ENCODE measurements at places on chromosomes 4 and X.

DNA sequence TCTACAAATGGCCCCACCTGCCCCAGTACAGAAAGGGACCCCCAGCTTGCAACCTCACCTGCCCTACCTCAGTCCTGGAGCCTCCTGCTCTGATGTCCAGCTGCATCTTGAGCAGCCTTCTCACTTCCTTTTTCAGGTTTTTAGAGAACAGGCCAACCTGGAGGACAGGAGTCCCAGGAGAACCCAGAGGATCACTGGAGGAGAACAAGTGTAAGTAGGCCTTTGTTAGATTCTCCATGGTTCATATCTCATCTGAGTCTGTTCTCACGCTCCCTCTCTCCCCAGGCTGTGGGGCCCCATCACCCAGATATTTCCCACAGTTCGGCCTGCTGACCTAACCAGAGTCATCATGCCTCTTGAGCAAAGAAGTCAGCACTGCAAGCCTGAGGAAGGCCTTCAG, 3.6 kb downstream of the MAGEA11 start:
- DNase-seq = no peak

GRCh38 chr4:15066140-15066539, 63.9 kb downstream of the CPEB2 start:
- DNase-seq = no peak

- no peak for DNase-seq
Measured at GRCh38 chr4:127609484-127609883, 23.3 kb upstream of the INTU start.

DNA sequence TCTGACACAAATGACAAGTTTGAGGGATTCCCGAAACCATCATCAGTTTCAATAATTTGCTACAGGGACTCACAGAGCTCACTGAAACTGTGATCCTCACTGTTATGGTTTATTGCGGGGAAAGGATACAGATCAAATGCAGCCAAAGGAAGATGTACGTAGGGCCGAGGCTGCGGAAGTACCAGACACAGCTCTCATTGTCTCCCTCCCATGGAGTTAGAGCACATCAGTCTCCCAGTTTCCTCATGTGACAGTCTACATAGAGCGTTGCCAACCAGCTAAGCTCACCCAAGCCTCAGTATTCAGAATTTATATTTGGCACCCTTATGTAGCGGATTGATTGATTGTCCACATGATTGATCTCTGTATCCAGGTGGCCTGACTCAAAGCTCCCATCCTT, 137.8 kb upstream of the TENM3 start:
- DNase-seq = no peak

DNA sequence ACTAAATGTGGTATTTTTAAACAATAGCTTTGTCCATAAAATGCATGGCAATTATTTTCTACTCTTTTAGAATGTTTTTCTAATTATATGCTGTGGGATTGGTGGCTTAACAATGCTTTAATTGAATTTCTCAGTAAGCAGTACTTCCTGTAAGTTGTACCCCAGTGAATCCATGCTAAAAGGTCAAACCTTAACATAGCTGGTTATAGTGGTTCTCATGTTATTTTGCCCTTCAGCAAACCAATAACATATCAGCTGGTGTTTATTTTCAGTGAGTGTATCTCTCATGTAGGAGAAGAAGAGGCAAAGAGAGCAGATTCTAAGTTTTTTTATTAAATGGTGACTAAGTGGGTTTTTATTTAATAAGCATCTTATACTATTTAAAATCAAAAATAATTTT, 41.5 kb downstream of the BTC start:
- no peak for DNase-seq

DNA sequence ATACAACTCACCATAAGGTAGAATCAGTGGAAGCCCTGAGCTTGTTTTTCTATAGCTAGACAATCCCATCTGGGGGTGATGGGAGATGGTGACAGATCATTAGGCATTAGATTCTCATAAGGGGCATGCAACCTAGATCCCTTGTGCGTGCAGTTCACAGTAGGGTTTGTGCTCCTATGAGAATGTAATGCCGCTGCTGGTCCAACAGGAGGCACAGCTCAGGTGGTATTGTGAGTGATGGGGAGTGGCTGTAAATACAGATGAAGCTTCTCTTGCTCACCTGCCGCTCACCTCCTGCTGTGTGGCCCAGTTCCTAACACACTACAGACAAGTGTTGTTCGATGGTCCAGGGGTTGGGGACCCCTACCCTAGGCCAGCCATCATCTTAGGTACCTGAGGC, 5.9 kb upstream of the GATB start:
- DNase-seq = no peak

- DNase-seq = no peak
Measured at GRCh38 chr4:102860611-102861324, 8.0 kb upstream of the CISD2 start.

DNA sequence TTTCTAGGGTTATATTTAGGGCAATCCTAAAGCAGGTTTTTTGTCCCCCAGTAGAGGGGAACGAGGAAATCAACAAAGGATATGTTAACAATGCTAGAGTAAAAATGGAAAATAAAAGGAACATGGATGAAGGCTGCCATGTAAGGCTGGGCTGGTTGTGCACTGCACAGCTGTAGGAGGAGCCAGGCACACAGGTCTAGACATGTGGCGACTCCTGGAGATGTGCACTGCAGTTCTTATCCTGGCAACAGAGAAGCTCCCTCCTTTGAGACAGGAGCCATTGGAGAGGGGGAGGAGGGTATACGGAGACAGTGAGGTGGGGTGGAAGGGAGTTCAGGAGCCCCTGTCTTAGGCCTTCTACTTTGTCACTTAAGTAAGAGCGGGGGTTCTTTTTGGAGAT, 65.9 kb downstream of the NAT8L start:
- no peak for DNase-seq

- DNase-seq = no peak
Measured at GRCh38 chr4:172543249-172543648, 625.4 kb upstream of the GALNT7 start.

- no peak for DNase-seq
Measured at GRCh38 chr4:165115301-165115700, 2.6 kb upstream of the TMEM192 start.

DNA sequence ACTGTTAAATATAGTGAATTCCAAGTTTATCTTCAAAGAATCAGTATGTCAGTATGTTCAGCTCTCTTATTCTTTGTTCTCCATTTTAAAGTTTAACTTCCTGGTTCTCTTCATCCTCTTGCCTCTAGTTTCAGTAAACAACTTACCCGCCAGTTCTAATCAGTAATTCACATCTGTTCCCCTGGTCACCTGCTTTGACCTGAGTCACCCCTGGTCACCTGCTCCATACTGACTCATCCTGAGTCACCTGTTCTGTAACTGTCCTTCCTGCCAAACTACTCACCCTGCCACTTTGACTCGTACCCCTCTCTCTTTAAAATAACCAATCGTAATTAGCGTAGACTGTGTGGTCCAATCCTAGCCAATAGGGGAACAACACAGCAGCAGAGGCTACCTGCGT, 992.7 kb upstream of the HS3ST1 start:
- DNase-seq = no peak

- DNase-seq = peak; percentile 68
Measured at GRCh38 chr4:26288355-26288909, 32.4 kb upstream of the RBPJ start.

- DNase-seq = no peak
Measured at GRCh38 chr4:13986548-13986947, 359.0 kb upstream of the BOD1L1 start.

GRCh38 chr4:85837439-85837733, 362.4 kb downstream of the ARHGAP24 start:
- DNase-seq = no peak

DNA sequence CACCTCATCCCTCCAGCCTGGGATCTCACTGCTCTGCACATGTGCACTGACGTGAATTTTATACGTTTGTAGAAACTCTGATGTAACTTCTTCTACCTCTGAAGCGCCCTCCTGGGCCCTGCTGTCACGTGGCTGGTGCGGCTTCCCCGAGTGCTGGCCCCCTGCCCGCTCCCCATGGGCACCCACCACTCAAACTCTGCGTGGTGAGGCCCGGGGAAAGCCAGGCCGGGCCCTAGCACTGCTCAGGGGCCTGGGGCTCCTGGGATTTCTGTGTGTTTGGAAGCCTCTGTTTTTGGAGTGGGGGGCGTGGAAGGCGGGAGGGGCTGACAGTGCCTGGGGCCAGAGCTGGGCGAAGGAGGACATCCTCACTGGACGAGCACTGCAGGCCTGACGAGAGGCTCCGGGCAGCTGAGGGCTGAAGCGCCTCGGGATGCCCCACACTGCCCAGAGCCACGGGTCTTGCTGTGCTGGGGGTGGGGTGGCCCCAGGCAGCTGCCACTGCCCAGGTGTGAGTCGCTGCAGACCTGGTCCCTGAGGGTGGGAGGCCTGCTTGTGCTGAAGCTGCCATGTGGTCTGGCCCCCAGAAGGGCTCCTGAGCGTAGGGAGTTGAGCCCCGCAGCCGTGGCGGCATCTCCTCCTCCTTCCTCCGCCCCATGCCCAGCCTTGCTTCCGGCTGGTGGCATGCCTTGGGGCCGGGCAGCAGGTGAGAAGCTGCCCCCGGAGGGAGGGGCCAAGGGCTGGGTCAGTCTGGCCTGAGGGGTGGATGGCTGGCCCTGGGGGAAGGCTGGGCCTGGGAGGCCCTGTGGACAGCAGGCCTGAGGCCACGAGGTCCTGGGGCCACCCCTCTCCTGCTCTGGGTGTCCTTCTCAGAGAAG, 7.7 kb downstream of the NAT8L start:
- DNase-seq = no peak

- DNase-seq = no peak
Measured at GRCh38 chr4:3331511-3332394, 38.9 kb downstream of the RGS12 start.

DNA sequence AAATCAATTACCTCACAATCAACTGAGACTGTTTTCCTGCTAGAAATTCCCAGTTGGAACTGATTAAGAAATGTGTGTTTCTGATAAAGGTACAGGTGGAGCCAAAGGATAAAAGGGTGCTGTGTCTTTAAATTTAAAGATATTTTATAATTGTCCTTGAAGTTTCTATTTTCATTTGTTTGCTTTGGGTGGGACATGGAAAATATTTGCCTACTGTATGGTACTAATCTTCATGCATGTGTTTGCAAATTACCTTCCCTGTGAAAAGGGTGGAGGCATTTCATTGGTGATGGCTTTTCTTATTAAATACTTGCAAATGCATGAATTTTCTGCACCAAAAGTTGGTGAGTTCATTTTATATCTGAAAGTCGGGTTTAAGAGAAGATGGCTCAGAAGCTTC, 215.9 kb downstream of the RELL1 start:
- DNase-seq = no peak

DNA sequence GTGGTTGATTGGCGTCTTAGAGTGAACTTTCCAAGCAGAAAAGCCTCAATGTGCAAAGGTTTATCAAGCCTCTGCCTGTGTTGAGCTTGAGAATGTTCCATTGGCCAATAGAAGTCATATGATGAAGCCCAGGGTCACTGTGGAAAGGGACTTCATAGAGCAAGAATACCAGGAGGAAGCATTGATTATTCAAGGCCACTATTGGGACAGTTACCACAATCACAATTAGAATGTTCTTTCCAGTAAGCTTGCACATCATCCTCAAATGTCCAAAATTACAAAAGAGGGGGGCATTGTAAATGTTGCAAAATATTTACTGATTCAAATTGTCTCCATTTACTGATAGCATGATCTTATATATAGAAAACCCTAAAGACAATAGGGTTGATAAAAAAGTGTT, 32.9 kb upstream of the NDP start:
- no peak for DNase-seq

GRCh38 chr4:3874028-3874415, 107.8 kb downstream of the ADRA2C start:
- no peak for DNase-seq

- DNase-seq = peak; percentile 30
Measured at GRCh38 chr4:16896881-16897750, 1.3 kb downstream of the LDB2 start.

DNA sequence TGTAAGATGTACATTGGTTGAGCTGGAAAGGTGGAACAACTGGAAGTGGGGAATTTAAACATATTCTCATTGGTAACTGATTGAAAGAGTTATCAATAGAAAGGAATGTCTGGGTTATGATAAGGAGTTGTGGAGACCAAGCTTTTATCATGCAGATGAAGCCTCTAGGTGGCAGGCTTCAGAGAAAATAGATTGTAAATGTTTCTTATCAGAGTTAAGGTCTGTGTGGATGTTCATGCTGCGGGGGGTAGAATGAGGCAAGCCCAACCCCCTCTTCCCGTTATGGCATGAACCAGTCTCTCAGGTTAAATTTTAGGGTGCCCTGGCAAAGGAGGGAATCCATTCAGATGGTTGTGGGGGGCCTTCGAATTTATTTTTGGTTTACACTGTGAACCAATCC, 16.0 kb downstream of the ARSD start:
- no peak for DNase-seq

- peak; percentile 24 for DNase-seq
Measured at GRCh38 chrX:45196701-45197100, 4.0 kb downstream of the DIPK2B start.

GRCh38 chrX:36908801-36909675, 99.1 kb upstream of the FAM47C start:
- DNase-seq = peak; percentile 20

GRCh38 chr4:185809533-185810071, 2.4 kb downstream of the SORBS2 start:
- no peak for DNase-seq

GRCh38 chrX:110442635-110443034, 84.0 kb downstream of the RTL9 start:
- DNase-seq = peak; percentile 19

- peak; percentile 5 for DNase-seq
Measured at GRCh38 chrX:143781103-143781502, 60.6 kb upstream of the SPANXN2 start.

DNA sequence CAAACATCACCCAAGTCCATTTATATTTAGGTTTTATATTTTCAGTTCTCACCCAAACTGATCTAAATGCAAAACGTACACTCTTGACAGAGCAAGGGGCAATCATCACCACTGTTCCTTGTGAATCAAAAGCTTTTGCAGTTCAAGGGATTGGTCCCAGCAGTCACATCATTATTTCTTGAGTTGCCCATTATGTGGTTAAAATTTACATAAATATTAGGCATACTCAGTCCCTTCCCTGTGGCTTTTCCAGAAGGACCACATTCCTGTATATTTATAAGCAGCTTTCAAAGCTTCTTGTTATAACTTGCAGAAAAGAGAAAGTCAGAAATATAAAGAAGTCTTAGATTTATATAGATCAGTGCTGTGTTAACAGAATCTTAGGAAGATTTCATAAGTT, 224.4 kb downstream of the CLCN4 start:
- no peak for DNase-seq

- peak; percentile 27 for DNase-seq
Measured at GRCh38 chr4:187608001-187608421, 387.6 kb upstream of the ZFP42 start.

GRCh38 chr4:29276150-29276549, 1444.0 kb upstream of the PCDH7 start:
- no peak for DNase-seq

- DNase-seq = no peak
Measured at GRCh38 chrX:124346117-124346876, at the start of gene SH2D1A. Gene SH2D1A, plus strand, starts transcription at chrX:124346563. Its CDS starts 80 bp downstream, at chrX:124346643.

- DNase-seq = no peak
Measured at GRCh38 chr4:63218856-63219255, 1190.4 kb downstream of the TECRL start.

- no peak for DNase-seq
Measured at GRCh38 chr4:83308672-83309071, 24.1 kb upstream of the COQ2 start.

GRCh38 chr4:5137927-5138326, 86.6 kb downstream of the STK32B start:
- peak; percentile 55 for DNase-seq
